ENCODE measurements at places on chromosomes 1 and 21. TPM values are rescaled to one million over a fixed set of nuclear protein-coding genes. Genes with fewer than 3 reads are reported as not detected.
A peak's percentile ranks its signal among the peaks of the same experiment; 100 is the strongest.

Gene KDM5B
- total RNA-seq = 338 TPM

Gene B3GALT2
- total RNA-seq = 64.6 TPM

Gene PSEN2
- total RNA-seq = 22.2 TPM

Gene DTL
- 7.4 TPM for total RNA-seq

Gene LIX1L
- total RNA-seq = 20.3 TPM

Gene RAD54L
- 4.6 TPM for total RNA-seq

Gene CLEC20A
- not detected for total RNA-seq

Gene DIRAS3
- not detected for total RNA-seq

Gene RXRG
- 10.4 TPM for total RNA-seq

Gene SLC37A1
- 65.7 TPM for total RNA-seq

Gene OR2W3
- total RNA-seq = 1.8 TPM

DNA sequence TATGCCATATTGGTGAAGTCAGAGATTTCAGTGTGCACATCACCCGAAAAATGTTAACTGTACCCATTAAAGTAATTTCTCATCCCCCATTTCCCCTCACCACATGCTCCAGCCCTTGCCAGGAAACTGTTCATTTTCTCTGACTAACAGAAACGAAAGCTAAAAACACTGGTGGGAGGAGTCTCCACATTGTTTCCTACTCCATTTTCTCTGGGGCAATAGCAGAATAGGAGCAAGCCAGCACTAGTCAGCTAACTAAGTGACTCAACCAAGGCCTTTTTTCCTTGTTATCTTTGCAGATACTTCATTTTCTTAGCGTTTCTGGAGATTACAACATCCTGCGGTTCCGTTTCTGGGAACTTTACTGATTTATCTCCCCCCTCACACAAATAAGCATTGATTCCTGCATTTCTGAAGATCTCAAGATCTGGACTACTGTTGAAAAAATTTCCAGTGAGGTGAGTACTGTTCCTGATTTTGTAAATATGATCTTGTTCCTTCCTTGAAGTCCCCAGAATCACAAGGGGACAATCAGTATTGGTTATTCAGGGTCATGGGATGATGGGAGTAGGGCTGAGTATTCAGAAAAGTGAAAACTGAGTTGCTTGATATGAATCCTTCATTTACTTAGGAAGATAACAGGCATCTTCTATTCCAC lies at the start of gene IFI16:
IFI16 (plus strand) TSS at position 204 of the 658 bp plus-strand sequence. CDS start 4,774 bp downstream, outside the sequence.
- no peak for DNase-seq
- H3K4me1 ChIP-seq = peaks cover 4% of the 10 kb centered on the region
- H3K4me3 ChIP-seq = no peak within 1 kb of the TSS

DNA sequence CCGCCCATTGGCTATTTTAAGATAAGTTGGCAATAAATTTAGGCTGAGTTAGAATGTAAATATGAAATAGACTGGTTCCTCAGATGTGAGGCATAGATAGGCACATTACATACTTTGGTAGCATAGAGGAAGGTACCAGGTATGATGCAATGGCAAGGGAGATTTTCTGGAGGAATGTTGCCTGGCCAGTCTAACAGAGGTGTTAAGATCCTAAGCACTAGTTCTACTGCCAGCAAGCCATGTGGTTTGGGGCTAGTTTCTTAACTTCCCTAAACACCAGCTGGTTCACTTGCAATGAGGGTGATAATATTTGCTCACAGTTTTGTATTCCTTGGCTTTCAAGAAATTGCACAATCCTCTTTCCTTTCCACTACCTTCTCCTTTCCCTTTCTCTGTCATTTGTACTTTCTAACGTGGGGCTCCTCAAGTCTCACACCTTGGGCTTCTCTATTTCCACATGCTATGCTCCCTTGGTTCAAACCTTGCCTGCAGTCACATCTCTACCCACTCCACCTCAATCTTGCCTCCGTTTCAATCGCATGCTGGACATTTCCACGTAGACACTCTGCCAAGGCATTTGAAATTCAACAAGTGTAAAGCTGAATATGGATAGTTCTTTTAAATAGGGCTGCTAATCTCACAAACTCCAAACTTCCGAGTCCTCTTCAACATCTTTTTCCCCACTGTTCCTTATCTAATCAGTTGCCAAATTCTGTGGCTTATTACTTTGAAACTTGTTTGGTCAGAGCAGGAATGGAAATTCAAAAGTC lies 4.7 kb upstream of the CD55 start:
- H3K4me1 ChIP-seq = no peaks in the 10 kb centered on the region
- H3K36me3 ChIP-seq = no peaks in the 10 kb centered on the region
- no peak overlapping the region for H3K27ac ChIP-seq
- H3K27me3 ChIP-seq = no peaks in the 10 kb centered on the region
- no peak overlapping the region for H3K4me3 ChIP-seq

- no peaks in the 10 kb centered on the region for H3K4me1 ChIP-seq
- H3K4me3 ChIP-seq = no peak overlapping the region
- H3K27ac ChIP-seq = no peak overlapping the region
- peak; percentile 42 for DNase-seq
- H3K36me3 ChIP-seq = peaks cover 10% of the 10 kb centered on the region
- no peaks in the 10 kb centered on the region for H3K27me3 ChIP-seq
Observed at GRCh38 chr21:30072496-30072895, 94.1 kb downstream of the CLDN17 start.

- no peaks in the 10 kb centered on the region for H3K36me3 ChIP-seq
- no peak overlapping the region for H3K27ac ChIP-seq
- H3K4me1 ChIP-seq = peaks cover 2% of the 10 kb centered on the region
- peaks cover 3% of the 10 kb centered on the region for H3K27me3 ChIP-seq
- no peak overlapping the region for H3K4me3 ChIP-seq
Observed at GRCh38 chr1:200917291-200917817, 22.7 kb downstream of the INAVA start.

DNA sequence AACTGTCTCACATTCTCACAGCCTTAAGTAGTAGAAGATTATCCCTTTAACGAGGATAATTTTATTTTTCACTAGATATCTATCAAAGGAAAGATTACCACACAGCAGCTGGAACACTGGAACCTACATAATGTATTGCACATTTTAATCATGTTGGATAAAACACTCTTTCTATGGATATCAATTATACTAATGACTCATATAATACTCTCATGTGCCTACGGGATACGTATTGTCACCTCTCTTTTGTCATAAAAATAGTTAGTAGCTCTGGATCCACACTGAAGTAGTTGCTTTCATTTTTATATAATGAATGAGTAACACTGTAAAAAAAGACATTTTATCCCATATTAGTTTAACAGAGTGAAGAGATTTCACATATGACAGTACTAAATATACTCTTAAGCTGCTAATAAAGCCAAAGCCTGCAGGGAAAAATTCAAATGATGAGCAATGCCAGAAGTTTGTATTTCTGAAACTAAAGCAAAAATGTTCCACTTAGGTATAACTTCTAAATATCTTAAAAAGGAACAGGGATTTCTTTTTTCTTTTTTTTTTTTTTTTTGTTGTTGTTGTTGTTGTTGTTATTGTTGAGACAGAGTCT lies 408.7 kb upstream of the PKN2 start:
- H3K27ac ChIP-seq = no peak overlapping the region
- DNase-seq = no peak
- H3K36me3 ChIP-seq = peaks cover 6% of the 10 kb centered on the region
- no peaks in the 10 kb centered on the region for H3K4me1 ChIP-seq

- no peak overlapping the region for H3K27ac ChIP-seq
- DNase-seq = no peak
- no peaks in the 10 kb centered on the region for H3K27me3 ChIP-seq
- H3K36me3 ChIP-seq = no peaks in the 10 kb centered on the region
- no peak overlapping the region for H3K4me3 ChIP-seq
Observed at GRCh38 chr1:177793900-177794299, 176.0 kb downstream of the SEC16B start.

GRCh38 chr1:192395895-192396294 lies 79.1 kb downstream of the RGS21 start:
- no peak overlapping the region for H3K27ac ChIP-seq
- no peak overlapping the region for H3K4me3 ChIP-seq
- no peaks in the 10 kb centered on the region for H3K27me3 ChIP-seq
- DNase-seq = no peak

DNA sequence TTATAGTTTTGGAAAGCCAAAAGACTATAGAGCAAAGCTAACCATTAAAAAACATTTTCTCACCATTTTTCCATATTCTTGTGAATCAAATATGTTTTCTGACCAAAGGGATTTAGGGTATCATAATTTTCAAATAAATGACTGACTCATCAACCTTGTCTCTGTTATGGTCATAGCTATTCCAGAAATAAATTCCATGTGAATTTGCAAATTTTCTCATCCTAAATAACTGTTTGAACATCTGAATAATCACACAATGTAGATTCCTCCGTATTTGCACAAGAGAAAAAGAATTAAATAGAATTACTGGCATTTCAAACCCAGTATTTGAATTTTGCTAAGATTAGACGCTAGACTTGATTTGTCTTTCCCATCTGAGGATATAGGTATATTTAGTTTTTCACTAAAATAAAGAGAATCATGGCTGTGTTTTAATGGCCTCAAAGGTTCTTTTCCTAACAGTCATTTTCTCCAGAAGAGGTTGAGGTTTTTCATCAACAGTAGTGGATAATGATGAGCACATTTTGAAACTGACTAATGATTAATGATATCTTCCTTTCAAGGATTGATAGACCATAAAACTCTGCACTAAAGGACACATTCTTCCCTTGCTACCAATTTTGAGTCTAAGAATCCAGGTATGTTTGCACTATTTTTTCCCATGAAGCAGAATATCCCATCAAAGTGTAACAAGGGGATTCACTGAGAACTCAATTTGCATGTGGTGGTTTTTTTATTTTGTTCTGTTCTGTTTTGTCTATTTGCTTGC lies 9.5 kb upstream of the DUSP23 start:
- no peaks in the 10 kb centered on the region for H3K36me3 ChIP-seq
- H3K27me3 ChIP-seq = no peaks in the 10 kb centered on the region
- no peak for DNase-seq
- no peaks in the 10 kb centered on the region for H3K4me1 ChIP-seq

DNA sequence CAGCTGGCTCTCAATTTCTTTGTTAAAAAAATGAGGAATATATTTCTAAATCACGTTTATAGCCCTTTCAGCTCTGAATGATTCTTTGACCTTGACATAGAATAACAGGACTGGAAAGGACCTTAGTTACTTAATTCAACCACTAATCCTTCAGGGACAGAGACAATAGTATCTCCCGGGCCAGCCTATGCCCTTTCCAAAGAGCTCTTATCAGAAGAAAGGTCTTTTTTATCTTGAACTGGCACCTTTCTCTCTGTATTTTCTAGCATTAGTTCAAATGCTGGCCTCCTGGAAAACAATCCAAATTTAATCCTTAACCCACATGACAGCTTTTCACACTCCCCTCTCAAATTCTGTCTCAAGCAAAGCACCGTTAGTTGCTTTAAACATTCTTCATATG lies 44.8 kb upstream of the FBXO28 start:
- no peak for DNase-seq
- H3K27ac ChIP-seq = no peak overlapping the region
- H3K27me3 ChIP-seq = no peaks in the 10 kb centered on the region
- peaks cover 4% of the 10 kb centered on the region for H3K4me1 ChIP-seq

GRCh38 chr1:150615346-150616201 lies 13.8 kb downstream of the ENSA start:
- H3K27me3 ChIP-seq = peaks cover 5% of the 10 kb centered on the region
- H3K27ac ChIP-seq = no peak overlapping the region
- no peak for DNase-seq
- H3K4me1 ChIP-seq = no peaks in the 10 kb centered on the region
- no peak overlapping the region for H3K4me3 ChIP-seq

- H3K4me1 ChIP-seq = no peaks in the 10 kb centered on the region
- no peak for DNase-seq
- H3K27ac ChIP-seq = no peak overlapping the region
- no peaks in the 10 kb centered on the region for H3K36me3 ChIP-seq
Observed at GRCh38 chr1:218553197-218553596, 208.1 kb downstream of the TGFB2 start.

Data from glutamatergic neuron (in vitro differentiated cells).